ENCODE measurements at places on chromosomes 12 and 14.

GRCh38 chr12:108097160-108097911 lies 31.8 kb upstream of the WSCD2 start:
- DNase-seq = no peak

DNA sequence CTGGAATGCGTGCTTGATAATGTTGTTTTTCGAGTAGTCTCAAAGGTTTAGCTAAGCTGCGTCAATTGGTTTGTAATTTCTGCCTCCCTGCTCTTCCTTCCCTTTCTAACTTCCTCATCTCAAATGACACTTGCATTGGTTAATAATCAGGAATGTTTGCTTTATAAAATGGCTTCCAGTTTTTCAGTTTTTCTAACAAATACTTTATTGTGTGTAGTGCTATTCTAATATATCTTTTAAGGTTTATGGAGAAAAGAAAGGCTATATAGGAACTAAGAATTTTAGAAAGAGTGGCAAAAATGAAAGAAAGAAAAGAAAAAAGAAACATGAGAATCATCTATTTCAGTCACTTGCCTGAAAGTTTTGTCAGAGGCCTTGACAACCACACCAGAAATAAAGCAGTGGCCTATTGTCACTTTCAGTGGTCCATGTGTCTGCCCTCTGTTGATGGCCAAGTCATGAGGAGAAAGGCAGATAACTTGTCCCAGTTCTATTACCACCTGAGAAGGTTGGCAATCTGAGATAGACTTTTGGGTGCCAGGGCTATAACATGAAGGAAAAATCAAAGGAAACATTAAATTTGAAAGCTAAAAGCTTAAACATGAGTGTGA lies 221.9 kb upstream of the KITLG start:
- DNase-seq = no peak

DNA sequence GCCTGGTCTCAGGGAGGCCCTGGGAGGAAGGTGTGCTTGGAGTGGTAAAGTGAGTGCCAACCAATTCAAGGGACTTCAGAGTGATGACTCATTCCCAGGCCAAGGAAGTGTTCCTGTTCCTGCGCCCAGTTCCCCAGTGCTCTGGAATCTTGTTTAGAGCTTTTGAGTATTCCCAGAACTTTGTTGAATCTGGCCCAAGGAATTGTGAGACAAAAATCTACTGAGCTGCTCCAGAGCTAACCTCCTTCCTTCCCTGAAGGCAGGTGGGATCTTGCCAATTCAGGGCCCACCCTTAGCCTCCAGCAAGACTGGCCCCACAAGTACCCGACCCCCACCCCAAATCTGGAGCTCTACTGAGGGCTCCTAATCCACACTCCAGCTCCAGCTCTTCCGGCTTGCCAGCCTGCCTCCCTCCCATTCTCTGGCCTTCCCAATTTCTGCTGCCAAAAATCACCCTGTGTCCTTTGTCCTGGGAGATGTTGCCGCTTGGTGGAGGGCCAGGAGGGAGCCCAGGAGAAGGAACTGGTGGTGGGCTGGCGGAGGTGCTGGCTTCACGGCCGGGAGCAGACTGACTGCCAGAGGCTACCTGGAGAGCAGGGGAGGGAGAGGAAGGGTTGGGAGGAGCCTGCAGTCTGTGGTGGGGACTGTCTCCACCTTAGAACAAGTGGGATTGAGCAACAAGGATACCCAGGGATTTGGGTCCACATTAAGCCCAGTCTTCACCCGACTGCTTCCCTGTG lies 2.0 kb upstream of the ATN1 start:
- no peak for DNase-seq

DNA sequence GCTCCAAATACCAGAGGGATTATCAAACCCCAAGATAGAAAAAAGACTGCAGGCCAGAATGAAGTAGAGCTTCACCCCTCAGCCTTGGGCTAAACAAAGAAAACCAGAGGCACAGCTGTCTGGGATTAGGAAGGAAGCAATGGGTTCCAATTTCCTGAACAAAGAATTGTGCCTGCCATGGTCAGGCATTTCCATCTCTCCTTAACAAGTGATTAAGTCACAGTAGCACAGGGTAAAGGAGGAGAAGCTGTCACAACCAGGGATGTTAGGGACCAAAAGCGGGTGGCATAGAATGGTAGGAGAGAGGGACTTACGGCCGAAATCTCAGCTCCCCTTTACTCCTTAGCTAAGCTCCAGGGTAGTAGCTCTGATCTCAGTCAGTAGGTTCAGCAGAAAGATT lies 33.9 kb downstream of the SPTLC2 start:
- DNase-seq = no peak

DNA sequence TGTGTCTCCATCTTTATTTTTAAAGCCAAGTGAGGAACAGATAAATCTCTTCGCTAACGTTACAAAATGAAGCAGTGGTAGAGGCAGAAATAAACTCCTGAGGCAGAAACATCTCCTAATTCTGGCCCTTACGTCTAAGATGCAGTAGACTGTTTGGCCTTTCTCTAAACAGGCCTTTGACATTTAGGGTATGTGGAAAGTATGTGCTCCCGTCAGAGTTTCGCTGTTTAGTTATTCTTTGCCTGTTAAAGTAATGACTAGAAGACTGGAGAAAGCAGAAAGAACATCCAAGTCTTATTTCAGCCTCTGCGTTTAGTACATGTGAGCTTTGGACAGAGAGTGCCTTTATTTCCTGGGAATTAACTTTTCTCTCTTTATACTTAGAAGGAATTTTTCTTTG lies 216.6 kb downstream of the RAD51B start:
- DNase-seq = no peak

GRCh38 chr14:102913341-102914211 lies 8.9 kb upstream of the AMN start:
- no peak for DNase-seq

GRCh38 chr12:28027328-28027727 lies 54.8 kb upstream of the PTHLH start:
- DNase-seq = no peak

DNA sequence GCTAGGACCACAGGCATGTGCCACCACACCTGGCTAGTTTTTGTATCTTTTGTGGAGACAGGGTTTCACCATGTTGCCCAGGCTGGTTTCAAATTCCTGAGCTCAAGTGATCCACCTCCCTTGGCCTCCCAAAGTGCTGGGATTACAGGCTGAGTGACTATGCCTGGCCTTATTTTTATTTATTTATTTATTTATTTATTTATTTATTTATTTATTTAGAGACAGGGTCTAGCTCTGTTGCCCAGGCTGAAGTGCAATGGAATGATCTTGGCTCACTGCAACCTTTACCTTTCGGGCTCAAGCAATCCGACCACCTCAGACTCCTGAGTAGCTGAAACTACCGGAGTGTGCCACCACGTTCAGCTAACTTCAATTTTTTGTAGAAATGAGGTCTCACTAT lies 117.0 kb upstream of the MAX start:
- DNase-seq = no peak

DNA sequence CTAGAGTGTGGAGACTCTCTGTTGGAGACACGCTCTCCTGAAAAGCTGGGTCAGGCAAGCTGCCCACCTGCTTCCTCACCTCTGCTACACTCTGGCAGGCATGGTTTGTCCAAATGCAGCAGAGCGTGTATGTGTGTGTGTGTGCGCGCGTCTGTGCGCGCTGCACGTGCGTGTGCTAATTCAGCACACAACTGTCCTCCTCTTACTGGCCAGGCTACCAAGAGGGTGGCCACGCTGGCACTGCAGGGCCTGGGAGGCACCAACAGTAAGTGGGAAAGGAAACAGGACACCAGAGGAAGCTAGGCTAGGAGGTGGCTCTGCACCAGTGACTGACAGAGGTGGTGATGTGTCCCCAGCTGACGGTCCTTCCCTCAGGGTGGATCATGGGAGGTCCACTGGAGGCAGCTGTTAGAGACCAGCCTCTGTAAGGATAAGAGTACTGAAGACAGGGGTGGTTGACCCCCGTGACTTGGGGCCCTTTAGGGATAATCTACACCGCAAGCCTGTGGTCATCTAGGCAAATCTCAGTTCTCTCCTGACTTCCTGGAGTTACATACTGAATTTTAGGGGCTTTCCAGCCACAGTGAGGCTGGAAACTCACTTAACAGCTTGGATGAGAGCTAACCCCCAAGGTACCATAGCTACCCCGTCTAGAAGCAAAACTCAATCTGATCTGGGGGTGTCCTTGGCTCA lies 15.6 kb upstream of the TFCP2 start:
- no peak for DNase-seq

- no peak for DNase-seq
Observed at GRCh38 chr12:132282950-132283771, 46.2 kb downstream of the GALNT9 start.

GRCh38 chr14:76930549-76930948 lies 98.0 kb downstream of the IRF2BPL start:
- DNase-seq = no peak

DNA sequence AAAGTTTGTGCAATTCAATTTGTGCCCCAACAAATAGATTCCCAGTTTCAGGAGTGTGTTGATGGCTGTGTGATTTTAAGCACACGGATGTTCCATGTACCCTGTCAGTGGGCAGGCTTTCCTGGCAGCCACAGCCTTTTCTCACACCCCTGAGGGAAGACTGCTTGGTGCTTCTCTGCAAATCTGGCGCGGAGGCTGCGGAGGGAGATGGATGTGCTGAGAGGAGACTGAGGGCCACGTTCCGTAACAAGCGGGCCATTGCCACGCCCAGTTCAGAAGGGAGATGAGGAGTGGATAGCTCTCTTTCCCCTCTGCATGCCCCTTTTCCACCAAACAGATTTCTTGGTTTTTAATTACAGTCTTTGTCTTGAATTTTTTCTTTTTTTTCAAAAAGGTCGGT lies 89.1 kb downstream of the BEGAIN start:
- DNase-seq = no peak

- no peak for DNase-seq
Observed at GRCh38 chr12:122610911-122611310, 83.9 kb downstream of the KNTC1 start.

DNA sequence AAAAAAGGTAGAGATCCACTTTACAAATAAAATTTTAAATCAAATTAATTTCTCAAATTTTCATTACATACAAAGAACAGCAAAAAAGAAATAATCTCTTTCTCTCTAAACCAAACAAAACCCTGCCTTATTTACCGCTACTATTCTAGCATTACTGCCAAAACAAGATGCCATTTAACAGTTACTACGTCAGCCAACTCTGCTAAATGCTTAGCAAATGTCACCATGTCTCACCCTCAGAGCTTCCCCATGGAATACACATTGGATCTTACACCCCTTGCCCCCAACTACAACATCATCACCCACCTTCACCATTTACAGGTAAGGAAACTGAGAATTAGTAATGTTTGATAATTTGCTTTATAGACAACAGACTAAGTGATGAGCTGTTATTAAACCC lies 23.0 kb upstream of the NR2C1 start:
- DNase-seq = no peak

DNA sequence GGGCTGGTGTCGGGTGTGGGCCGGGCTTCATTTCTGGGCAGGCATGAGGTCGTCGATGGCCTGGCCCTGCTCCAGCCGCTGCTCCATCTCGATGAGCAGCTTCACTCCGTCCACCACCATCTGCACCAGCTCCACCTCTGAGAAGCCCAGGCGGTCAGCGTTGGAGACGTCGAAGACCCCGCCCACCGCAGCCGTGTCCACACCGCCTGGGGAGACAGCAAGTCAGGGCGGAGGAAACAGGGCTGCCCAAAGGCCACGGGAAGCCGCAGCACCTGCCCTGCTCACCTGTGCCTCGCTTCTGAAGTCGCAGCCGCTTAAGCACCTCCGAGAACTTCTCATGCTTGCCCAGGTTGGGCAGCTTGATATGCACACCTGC lies 2.8 kb downstream of the CKB start:
- DNase-seq = peak; percentile 8

DNA sequence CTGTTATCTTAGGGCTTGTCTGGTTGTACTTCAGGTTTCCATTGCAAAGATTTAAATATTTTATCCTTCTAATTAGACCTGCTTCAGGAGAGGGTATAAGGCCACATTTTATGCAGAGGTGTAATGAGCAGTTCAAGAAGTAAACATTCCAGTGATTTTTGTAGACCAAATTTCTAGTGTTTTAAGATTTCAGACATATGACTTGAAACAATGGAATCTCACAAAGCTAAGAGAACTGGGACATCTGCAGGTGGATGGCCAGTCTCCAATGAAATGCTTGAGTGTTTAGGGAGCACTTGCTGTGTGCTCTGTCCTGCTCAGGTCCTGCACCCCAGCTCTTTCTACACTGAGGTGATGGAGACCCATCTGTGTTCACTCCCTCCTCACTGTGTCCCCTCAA lies 7.9 kb downstream of the C14orf132 start:
- DNase-seq = no peak

- no peak for DNase-seq
Observed at GRCh38 chr12:113437729-113438100, 15.5 kb downstream of the SDSL start.

DNA sequence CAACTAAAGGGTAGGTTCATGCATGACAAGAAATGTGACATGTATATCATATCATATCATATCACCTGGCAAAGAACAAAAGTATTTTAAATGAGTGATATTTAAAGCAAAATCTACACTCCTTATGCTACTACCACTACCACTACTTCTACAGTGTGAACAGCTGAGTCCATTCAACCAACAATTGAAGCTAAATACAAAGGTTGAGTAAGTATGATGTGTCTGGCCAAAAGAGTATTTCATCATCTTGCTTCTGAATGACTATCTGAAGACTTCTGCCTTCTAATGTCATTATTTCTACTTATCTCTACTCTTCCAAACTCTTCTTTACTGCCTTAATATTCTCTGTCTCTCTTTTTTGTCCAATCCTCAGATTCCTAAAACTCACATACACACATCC lies 292.6 kb upstream of the CAND1 start:
- no peak for DNase-seq

DNA sequence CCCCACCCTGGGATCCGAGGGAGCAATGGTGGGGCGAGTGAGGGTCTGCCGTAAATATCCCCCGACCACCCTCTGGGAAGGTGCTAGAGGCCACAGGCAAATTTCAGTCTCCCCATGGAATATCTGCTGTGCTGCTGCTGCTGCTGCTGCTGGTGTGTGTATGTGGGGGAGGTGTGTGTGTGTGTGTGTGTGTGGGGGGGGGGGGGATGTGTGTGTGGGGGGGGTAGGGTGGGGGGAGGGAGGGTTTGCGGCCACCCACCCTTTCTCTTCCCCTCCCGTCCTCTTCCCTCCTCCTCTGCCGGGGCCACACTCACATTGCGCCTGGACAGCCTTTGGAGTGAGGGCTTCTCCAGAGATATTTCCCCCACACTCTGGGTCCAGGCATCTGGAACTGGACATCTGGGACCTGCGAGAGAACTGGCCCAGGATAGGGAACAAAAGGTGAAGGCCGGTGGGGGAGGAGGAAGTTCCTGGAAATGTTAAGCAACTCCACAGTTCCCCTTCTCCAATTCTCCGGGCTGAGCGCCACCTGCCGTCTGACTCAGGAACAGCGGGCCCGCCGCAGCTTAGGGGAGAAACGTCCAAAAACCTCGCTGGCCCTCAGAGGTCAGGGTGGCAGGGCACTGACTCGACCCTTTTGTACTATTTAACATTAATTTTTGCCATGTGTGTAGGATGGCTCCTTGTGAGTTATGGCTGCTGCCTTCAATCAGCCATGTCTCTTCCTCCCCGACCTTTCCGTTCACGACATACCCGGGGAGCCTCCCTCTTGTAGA lies at the start of gene C1RL:
Gene C1RL (minus strand): TSS at position 419 of the 776 bp plus-strand sequence. CDS start 34 bp downstream, at position 385.
- peak; percentile 70 for DNase-seq

DNA sequence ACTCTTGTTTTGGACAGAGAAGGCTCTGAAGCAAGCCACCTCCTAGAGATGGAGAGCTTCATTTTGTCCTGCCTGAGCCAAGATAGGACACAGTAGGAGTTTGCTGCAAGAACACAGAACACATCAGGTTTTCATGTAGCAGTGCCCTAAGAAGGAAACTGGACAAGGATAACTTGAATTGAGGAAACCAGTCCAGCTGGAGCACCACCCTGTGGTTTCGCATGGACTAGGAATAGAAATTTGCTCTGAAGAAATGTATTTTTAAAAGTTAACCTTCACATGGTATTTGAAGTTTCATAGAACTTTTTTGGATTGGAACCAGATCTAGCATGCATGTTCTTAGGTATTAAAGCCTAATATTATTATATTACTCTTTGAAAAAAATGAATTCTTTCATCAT lies 68.8 kb downstream of the RERG start:
- DNase-seq = no peak

All from T-helper 17 cell (primary cell).